ENCODE measurements at places on chromosomes 12 and 14. TPM values are rescaled to one million over a fixed set of nuclear protein-coding genes. Genes with fewer than 3 reads are reported as not detected.

GRCh38 chr12:38384816-38385378 is 68.3 kb downstream of the ALG10B start:
- DNase-seq, result no peak

DNA sequence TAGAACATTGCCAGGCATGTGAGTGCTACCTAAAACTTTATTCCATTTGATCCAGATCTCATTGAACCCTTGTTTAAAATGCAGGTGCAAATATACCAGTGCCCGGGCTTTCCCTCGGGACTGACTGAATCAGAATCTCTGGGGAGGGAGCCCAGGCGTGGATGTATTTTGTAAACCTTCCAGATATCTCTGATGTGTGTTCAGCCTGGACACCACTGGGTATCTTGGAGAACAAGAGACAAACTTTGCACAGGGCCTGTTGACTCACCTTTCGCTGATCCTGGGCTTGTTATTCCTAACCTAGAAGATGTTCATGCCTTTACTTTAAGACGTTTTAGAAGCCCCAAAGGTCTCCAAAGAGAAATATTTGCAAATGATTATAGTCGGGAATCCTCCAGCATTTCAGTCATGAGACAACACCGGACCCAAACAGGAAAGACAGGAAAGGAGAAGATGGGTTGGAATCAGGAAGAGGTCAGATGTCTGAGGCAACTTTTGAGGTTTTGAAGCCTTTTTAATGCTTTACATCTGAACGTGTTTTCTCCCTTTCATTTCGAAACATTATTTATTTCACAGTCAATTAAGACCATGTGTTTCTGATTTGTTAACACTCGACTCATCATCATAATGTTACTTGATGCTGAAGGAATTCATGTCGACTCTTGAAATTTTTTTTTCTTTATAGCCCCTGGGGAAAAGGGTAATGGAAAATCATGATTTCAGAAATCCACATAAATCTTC is 118.6 kb downstream of the PLXNC1 start:
- DNase-seq, result no peak

- no peak for DNase-seq
Measured at GRCh38 chr12:24418157-24418556, 468.7 kb upstream of the SOX5 start.

DNA sequence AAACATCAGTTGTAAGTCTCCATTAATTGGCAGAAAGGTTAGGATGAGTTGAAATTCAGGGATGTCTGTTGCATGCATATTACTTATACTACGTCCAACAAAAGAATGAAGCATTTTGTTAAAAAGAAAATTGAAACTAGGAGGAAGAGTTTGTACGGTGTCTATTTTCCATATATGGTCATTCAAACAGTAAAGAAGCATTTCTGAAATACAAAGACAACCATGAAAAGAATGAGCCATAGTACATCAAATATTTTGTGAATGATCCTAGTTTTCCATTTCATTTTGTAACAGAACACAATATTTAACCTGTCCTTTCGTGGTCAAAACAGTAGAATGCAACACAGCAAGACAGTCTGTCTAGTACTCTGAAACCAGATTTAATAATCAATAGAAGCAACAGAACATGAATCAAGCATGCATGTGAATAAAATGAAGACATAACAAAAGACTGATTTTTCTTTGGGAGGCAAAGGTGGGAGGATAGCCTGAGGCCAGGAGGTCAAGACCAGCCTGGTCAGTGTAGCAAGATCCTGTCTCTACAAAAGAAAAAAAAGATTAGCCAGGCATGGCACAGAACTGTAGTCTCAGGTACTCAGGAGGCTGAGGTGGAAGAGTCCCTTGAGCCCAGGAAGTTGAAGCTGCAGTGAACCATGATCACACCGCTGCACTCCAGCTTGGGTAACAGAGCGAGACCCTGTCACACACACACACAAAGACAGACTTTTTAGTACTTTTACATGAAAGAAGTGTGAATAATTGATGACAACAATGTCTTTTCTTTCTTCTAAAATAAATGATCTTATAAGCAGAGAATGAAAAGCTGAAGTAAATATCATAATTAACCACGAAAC is 156.0 kb downstream of the LRIG3 start:
- DNase-seq, result no peak

Gene TMEM229B
- polyA plus RNA-seq, result 6.6 TPM

- DNase-seq, result no peak
Measured at GRCh38 chr14:97298331-97298730, 501.1 kb downstream of the VRK1 start.

Gene FOXG1
- 11.4 TPM for polyA plus RNA-seq

- no peak for DNase-seq
Measured at GRCh38 chr12:82948491-82948890, 261.8 kb downstream of the TMTC2 start.

DNA sequence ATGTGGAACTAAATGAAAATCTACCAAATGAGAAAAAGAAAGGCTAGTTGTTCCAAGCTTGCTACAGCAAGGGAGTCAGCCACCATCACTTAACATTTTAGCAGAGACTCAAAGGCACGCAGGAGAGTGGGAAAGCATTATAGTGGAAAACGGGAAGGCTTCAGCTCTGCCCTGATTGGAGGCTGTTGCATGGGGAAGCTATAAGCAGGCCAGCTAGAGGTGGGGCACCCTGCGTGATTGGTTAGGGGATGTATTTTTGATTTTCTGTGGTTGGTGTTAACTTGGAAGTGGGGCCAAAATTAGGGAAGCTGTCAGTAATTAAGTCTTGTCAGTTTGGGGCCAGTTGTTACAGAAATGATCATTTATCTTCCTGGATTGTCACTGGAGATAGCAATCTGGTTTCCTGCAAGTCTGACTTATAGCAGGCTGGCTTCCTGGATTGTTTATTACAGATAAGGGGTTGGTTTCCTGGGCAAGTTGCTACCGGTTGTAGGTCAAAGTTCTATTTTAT is 93.9 kb downstream of the FAR2 start:
- DNase-seq, result no peak

- no peak for DNase-seq
Measured at GRCh38 chr14:31229638-31230572, 22.3 kb upstream of the HECTD1 start.
